Stimulated activated CD8-positive, alpha-beta memory T cell treated with anti-CD3 and anti-CD28 coated beads, Interleukin-4, amount 100 ng/mL, for 4 hours (primary cell): ENCODE measurements at places on chromosomes 5 and 9.

DNA sequence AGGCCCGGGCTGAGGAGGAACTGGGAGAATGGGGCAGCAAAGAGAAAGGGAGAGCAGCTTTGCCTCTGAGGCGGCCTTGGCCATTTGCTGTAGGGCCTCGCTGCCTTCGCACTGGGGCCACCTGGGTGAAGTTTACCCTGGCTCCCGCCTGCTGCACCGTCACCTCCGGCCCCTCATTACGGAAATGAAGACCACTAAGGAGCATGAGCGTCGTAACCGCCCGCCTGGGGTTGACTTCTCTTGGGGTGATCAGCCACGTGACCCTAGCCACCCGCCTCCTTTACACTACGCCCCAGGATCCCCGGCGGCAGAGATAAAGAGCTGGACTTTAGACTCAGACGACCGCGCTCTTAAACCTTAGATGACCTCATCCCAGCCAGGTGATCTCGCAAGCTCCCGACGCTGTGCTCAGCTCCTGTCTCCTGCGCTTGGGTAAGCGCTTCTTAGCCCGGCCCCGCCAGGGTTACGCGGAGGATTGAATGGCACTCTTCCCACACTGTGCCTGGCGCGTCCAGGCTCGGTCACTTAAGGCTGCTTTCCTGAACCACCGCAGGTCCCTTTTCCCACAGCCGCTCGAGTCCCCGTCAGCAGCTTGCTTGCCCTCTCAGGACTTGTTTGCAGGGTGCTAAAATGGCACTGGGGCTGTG is 107.9 kb upstream of the LARP1 start:
- DNase-seq: no peak

DNA sequence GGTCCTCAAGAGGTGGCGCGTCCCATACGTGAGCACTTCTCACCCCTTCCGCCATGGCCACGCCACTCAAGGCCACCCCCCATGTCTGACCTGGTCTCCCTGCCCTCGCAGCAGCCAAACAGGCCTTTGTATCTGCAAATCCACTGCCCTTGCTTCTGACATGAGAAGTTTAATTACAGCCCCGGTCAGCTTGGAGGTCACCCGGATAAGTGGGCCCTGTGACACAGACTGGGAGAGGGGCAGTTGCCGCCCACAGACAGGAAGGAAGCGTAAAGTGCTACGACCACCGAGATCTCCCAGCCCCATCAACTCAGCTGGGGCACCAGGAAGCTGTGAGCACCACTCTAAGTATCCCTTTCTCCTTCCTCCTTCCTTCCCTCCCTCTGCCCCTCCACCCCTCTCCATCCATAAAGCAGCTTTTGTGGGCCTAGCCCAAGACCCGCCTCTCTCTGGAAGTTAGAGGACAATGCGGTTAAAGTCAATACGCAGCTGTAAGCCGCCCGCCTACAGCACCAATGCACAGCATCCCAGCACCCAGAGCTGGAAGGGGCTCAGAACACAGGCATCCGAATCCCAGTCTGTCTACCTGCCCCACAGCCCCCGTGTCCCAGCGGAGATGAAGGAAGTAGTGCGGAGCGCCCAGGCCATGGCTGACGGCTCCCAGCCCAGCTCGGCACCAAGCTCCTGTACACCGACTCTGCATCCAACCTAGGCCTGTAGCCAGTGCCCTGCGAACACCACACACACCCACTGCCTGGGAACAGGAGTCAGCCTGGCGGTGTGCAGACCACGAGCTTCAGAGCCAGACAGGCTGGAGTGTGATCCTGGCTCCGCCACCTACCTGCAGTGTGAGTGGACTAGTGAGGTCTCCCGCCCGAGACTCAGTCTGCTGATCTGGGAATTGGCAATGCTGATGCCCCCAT is 44.8 kb upstream of the RNF130 start:
- DNase-seq: no peak

DNA sequence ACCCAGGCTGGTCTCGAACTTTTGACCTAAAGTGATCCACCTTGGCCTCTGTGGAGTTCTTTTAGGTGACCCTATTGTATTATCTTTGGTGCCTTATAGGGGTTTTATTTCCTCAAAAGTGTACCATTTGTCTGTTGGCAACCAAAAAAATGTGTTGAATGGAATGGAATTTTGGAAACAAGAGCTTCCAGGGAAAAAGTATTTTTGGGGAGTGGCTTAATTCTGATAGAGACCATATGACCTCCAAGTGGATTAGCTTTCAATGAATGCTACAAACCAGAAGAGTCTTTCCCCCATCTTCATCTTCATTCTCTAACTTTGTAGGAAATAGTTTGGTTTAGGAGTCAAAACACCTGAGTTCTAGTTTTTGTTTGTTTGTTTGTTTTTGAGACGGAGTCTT is 3.4 kb upstream of the OGN start:
- no peak for DNase-seq

DNA sequence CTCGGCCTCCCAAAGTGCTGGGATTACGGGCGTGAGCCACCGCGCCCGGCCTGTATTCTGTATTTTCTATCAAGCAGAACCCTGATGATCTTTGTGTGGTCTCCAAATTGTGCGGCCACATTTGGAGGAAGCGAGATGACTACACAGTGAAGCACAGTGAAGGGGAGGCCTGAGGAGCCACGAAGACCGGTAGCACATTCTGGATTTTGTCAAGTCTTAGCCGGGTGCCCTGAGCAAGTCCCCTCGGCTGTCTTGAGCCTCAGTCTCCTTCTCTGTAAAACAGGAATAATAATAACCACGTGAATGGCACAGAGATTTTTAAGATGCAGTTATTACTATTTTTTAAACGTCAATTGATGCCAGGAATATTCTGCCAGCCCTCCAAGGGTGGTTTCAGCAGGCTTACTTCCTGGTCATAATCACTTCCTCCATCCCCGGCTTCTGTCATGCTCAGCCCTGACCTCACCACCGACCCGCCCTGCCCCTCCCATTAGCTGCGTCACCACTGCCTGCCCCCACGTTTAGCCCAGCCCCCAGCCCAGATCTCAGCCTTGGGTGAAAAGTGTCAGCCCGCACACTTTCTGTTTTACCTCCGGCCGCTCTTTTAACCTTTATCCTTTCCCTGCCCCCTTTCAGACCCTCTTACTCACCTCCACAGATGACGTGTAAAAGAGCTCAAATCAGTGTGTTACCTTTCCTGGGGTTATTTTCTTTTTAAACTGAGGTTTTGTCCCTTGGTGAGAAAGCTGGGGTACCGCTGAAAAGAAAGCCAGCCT is 27.0 kb upstream of the ERGIC1 start:
- DNase-seq: peak; percentile 85

GRCh38 chr9:137294091-137294680 is 7.9 kb downstream of the NRARP start:
- no peak for DNase-seq

GRCh38 chr5:6576861-6577501 is 55.9 kb downstream of the NSUN2 start:
- DNase-seq: no peak

DNA sequence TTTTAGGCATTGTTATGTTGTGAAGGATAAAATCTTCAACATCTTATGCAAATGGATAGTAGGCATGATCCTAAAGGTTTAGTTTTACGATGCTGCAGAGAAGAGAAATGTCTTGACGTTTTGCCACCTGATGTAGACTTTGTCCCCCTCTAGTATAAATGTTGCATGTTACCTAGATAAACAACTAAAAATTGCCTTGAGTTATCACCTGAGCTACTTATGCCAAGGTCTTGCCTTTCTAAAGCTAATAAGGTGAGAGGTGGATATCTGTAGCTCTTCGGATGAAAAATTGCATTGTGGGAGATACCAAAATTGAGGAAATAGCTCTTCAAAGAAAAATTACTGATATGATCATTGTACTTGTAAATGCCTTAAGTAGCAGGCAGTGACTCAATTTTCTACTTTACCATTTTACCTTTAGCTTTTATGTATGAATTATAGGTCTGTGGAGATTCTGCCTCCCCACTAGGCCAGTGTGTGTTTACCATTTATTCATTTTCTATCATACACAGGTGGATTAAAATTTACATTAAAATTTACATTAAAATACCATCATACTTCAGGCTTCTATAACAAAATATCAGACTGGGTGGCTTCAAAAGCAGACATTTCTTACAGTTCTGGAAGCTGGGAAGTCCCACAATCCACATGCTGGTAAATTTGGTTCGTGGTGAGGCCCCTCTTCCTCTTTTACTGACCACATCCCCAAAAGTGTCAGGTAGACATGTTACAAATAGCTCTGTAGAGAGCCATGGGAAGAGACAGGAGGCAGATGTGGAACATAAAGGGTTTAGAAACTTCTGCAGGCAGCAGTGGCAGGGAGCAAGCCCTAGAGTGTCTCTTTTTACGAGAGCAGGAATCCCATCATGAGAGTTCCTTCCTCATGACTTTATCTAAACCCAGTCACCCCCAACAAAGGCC is 100.7 kb upstream of the ERBIN start:
- DNase-seq: no peak

DNA sequence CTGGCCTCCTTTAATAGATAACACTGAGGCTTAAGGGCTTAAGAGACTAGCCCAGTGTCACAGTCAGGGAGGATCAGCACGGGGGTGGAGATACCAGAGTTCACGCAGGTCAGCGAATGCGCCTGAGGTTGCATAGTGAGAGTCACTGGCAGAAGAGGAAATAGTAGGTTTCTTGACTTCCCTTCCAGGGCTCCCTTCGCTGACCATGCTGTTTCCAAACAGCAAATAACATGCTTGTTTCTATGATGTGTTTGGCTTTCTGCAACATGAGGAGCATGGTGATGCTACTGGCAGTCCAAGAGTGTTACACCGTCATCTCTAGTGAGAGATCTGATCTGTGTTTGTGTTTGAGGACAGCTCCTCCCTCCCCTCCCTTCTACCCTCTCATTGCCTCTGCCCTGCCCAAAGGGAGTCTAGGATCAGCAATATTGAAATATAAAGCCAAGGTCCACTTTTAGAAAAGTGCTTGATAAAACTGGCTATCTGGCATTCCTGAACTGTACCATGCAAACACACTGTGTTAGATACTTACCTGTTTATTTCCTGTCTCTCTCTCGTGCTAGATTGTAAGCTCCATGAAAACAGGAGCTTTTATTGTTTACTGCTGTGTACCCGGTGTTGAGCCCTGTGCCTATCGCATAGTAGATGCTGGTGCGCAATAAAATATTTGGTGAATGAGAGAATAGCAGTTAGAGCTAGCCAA is 12.3 kb downstream of the TLE4 start:
- no peak for DNase-seq

DNA sequence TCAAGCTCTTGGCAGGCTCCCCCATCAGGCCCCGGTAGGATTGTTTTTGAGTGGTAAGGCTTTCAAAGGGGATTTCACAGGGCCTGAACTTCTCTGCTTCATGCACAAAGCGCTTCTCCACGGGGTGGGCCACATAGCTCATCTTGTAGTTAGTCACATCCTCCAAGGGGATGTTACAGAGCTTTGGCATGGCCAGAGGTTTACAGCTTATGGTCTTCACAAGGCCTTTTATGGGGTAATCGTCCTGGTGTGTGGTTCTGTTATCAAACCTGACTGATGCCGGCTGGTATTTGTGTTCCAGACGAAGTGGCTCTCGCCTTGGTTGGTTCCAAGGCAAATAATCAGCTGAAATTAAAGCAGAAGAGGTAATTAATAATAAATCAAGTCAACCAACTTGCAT is 104.3 kb downstream of the SAXO1 start:
- DNase-seq: no peak
